ENCODE measurements at places on chromosomes 1 and 21.

DNA sequence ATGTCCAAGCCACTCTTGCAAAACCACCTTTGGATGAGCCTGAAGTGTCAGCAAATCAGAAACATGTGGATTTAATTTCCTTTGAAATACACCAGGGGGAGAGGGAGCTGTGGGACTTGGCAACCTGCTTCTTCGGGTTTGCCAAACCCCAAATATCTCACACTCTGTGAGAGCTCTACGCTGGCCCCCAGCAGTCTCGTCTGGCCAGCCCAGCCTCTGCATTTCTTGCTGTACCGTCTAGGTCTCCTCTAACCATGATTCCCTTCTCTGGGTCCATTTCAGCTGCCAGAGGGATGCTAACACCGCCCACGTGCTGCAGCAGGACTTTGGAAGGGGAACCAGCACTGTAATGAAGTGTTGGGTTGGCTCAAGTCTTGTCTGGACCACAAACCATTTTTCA, 114.6 kb downstream of the MRPS6 start:
- peak; percentile 52 for DNase-seq

GRCh38 chr1:53662169-53662568, 76.8 kb downstream of the GLIS1 start:
- no peak for DNase-seq

DNA sequence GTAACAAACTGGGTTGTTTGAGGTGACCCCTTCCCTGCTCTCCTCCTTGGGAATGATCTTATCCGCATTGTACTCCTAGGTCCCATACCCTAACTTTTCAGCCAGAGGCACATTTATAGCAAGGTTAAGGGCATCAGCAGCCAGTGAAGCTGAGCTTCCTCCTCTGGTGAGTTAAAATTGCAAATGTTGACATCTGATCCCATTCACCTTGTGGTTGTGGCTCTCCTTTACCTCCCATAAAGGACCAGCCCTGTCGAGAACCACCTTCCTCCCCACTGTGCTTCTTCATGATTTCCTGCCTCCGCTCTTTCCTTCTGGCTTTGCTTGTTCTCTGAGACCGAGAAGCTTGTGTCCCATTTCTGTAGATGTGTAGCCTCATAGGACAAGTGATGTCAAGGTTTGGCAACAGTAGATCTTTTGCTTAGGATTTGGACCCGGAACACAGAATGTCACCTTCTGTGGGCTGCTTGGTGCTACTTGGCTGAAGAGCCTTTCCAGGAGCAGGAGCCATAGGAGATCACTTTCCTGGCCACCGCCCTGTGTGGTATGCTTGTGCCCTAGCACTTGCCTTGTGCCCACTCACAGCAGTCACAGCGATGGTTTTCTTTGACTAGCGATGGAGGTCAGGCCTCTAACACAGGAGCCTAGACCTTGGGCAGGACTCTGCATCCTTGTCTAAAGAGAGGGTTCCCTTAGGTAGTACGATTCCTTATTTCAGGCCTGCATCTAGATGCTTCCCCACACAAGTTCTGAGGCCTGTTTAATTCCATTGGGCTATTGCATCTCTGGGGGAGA, 18.8 kb downstream of the SZRD1 start:
- no peak for DNase-seq

DNA sequence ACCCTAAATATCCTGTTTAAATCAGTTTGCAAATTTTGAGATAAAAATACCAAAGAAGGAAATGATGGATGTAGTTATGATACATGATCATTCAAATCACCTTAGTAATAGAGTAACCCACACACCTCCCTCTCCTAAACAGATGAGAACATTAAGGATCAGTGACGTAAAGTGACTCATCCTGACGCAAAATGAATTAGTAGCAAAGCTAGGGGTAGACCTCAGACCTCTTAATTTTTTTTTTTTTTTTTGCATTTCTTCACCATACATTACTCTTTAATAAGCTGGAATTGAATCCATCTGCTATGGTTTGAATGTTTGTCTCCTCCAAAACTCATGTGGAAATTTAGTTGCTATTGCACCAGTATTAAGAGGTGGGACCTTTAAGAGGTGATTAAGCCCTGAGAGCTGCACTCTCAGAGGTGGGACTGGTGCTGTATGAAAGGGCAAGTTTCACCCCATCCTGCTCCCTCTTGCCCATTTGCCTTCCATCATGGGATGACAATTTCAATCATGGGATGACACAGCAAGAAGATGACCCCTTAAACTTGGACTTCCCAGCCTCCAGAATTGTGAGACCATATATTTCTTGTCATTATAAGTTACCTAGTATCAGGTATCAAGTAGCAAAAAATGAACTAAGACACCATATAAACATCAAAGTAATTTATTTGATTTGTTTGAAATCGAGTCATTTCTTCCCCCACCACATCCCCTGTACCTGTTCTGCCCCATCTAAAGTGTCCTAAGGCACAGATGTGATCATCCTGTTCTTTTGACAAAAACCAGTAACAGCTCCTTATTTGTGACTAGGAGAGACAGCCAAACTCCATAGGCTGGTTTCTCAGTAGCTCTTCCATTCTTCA, 114.6 kb upstream of the DUSP10 start:
- no peak for DNase-seq

- DNase-seq: no peak
Measured at GRCh38 chr1:36761113-36761512, 273.2 kb downstream of the GRIK3 start.

DNA sequence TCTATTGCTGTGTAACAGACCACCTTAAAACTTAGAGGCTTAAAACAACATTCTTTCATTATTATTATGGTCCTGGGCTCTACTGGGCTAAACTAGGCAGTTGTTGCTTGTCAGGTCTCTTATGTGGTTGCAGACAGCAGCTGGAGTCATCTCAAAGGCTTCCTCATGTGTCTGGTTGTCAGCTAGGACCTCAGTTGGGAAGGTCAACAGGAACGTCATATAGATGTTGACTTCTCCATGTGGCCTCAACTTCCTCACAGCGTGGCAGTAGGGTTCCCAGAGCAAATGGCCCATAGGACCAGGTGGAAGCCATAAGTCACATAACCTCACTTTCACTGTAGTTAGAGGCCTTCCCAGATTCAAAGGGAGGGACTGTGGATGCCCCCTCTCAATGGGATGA, 15.4 kb upstream of the MEF2D start:
- no peak for DNase-seq

DNA sequence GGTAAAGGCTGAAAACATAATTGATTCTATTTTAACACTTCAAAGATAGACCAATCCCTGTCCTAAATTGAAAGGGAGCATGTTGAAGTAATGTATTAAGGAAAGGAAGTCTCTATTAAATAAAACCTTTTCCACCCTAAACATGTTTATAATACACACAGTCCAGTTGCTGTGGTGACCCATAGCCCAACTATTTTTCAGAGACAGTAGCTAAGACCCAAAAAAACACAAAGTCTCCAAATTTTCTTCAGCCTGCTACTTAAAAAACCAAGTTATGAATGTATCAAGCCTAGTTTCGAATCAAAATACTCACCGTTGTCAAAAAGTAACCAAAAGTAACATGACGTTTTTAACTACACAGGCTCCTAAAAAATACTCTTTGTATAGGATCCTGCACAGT, 1.6 kb downstream of the ELK4 start:
- no peak for DNase-seq

DNA sequence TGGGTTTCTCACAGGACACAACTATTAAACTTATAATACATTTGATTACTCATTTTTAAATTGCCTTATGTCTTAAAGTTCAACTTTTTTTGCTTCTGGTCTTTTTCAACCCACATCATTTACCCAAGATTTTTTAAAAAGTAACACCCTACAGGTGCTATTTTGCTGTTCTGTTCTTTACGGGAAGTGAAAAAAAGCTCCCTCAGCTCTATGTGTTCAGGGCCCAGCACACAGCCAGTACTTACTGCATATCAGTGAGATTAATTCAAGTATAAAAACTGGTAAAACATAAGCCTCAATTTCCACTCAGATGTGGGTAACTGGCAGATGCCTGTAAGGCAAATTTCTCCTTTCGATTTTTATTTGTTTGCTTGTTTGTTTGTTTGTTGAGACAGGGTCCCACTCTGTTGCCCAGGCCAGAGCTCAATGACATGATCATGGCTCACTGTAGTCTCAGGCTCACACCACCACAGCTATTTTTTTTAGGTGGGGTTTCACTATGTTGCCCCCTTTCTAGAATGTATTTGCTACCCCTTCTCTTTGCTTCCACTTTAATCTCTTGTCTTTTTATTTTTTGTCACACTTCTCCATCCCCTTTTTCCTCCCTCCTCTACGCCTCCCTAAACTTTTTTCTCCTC, 20.3 kb downstream of the RNASEL start:
- DNase-seq: no peak

All from heart left ventricle (tissue), 16 donors.